Amygdala (tissue), 56 donors: ENCODE measurements at places on chromosomes 11 and 22.

- DNase-seq = no peak
Observed at GRCh38 chr11:73290536-73290935, 17.5 kb upstream of the ARHGEF17 start.

- DNase-seq = no peak
Observed at GRCh38 chr22:40401981-40402406, 31.6 kb downstream of the SGSM3 start.

GRCh38 chr11:63672936-63673539 is 1.9 kb upstream of the ATL3 start:
- no peak for DNase-seq

DNA sequence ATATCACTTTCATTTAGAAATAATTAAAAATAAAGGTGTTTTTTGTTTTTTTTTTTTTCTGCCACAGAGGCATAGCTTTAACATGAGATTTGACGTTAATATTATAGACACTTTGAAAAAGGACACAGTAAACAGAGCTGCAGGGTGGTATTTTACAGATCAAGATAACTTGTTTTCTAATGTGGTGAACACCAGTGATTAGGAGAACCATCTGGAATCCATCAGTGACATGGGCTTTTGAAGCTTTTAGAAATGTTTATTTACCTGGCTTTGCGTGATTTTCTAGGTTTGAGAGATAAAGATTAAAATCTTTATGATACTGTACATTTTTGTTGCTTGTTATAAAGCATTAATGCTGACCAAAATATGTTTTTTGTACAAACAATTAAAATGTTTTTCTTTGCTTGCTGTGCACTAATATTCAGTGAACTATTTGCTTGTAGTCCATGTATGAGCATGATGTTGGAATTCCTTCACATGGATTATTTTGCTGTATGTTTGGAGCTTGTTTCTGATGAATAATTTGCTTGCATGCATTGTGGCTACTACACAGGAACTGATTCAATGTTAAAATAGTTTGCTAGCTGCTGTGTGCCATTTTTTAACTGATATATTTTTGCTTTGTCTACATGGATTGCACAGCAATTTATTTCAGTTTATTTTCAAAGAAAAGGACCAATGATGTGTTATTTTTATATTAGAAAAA is 352.1 kb upstream of the NARS2 start:
- no peak for DNase-seq

DNA sequence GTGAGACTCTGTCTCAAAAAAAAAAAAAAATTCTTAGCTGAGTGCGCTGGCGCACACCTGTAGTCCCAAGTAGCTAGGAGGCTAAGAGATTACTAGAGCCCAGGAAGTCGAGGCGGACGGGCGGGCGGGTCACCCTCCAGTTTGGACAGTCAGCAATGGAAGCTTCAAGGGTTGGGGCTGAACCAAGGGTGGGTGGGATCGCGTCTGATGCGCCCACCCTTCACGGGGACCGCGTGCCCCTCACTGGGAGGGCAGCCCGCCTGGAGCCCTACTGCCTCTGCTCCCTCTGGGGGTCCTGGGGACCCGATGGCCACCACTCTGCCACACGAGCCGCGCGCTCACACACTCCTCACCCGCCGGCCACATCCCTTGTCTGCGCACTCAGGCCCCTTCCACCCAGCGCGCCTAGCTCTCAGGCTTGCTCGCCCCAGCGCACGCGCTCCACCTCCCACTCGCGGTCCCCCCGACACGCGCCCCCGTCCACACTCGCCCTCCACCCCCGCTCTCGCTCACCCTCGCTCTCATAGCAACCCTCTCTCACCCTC is 494 bp downstream of the CHID1 start:
- DNase-seq = no peak

DNA sequence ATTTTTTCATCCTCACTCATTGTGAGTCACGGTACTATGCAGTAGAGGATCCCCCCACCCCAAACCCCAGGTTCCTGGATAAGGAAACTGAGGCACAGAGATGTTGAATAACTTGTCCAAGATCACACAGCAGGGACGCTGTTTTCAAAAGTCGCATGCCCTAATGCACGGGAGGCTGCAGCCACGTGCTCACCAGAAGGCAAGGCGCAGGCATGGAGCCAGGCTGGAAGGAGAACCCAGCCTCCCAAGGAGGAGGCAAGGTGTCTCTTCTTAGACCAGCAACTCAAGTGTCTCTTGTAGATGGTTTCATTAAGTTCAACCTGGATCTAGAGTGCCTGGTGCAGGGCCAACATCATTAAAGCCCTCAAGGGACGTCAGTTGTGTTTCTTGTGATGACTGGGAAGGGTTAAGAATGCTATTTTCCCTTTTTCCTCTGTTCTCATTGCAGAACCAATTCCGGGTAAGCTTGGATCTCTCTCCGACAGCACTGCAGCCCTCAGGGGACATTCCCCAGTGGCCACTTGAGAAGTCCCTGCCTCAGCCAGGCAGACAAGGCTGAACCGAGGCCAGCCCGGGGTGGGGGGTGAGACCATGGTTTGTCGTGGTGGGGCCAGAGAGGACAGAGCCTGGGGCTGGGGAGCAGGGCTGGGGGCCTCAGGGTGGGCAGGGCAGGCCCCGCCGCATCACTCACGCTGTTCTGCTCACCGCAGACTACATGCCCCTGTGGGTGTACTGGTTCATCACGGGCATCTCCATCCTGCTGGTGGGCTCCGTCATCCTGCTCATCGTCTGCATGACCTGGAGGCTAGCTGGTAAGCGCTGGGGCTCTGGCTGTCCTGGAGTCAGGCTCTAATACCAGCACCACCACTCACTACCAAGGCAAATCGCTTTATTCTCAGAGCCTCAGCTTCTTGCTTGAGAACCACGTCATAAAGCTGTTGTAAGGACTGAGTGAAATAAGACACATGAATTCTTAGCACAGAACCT is 15.7 kb downstream of the TMEM121B start:
- no peak for DNase-seq

GRCh38 chr11:113715882-113716625 is 9.9 kb upstream of the TMPRSS5 start:
- peak; percentile 8 for DNase-seq

GRCh38 chr11:128480665-128481064 is 106.7 kb downstream of the ETS1 start:
- DNase-seq = no peak

GRCh38 chr11:105181521-105181920 is 42.0 kb upstream of the CARD18 start:
- no peak for DNase-seq

- no peak for DNase-seq
Observed at GRCh38 chr11:95267601-95268213, 36.7 kb upstream of the SESN3 start.

- no peak for DNase-seq
Observed at GRCh38 chr11:126997641-126998040, 2.9 kb downstream of the KIRREL3 start.

DNA sequence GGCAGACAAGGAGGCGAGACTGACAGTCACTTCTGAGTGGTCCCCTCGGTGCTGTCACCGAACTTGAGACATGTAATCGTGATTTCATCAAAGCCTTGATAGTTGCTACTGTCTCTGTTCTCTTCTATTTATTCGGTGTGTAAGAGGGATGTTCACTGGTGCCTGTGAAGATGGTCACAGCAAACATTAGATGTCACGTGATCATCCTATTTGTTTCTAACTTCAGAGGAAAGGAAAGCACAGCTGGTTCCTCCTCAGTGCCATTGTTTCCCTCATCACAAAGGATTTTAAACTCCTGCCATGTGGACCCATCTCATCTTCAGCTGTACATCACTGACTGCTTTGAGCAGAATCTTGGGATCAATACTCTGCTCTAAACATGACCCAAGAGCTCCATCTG is 73.1 kb upstream of the CLMP start:
- DNase-seq = no peak

GRCh38 chr11:112511271-112511670 is 250.6 kb upstream of the PLET1 start:
- DNase-seq = no peak

- no peak for DNase-seq
Observed at GRCh38 chr11:130278745-130279144, 36.0 kb downstream of the ZBTB44 start.

DNA sequence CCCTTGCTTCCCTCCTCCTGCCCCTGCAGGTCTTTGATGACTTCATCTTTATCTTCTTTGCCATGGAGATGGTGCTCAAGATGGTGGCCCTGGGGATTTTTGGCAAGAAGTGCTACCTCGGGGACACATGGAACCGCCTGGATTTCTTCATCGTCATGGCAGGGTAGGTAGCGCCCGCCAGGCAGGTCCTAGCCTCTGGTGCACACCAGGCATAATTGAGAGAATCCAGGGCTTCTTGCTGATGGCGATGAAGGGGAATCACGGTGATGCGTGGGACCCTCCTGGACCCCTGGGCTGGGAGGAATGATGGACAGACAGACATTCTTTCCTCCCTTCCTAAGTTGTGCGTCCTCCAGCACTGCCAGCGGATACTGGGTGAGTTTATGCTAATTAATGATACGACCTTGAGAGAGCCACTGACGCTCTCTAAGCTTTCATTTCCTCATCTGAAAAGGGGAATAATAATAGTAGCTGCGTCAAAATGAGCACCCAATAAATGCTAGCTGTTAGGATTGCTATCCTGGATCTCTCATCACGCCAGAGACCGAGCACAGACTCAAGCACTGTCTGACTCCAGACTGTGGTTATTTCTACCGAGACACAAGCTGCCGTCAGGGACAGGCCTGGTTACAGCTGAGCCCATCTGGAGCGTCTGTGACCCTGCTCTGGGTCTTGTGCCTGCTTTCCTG is 30.1 kb downstream of the CACNA1I start:
- DNase-seq = no peak

DNA sequence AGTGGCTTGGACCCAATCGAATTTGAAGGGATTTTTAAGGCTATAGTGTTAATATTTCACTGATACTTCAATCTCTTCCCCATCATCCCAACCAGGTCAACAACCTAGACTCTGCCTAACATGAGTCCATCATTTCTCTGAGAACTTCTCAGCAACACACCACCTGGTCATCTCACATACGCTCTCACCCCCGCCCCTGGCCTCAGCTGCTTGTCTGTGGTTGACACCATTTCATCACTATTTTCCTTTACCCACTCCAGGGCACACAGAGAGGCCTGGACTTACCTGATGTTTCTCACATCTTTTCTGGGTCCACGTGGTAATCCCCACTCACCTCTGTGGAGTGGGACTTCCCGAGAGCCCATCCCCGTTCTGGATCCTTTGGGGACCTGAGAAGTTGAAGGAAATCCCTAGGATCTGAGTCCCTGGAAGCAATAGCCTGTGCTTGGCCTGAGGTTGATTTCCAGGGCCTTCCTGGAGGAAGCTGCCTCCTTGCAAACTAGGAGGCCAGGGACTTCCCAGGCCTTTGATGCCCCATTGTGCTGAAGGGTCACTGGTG is 3.2 kb downstream of the P2RX3 start:
- no peak for DNase-seq

DNA sequence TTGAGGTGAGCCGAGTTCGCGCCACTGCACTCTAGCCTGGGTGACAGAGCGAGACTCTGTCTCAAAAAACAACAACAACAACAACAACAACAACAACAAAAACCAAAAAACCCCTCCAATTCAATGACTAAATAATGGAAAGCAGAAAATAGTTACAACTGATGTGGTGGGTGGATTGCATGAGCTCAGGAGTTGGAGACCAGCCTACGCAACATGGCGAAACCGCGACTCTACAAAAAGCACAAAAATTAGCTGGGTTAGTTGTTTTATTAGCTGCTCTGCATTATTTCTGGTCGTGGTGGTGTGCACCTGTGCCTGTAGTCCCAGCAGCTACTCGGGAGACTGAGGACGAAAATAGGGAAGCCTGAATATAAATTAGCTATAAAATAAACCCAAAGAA is 2.6 kb upstream of the PATL1 start:
- DNase-seq = no peak

DNA sequence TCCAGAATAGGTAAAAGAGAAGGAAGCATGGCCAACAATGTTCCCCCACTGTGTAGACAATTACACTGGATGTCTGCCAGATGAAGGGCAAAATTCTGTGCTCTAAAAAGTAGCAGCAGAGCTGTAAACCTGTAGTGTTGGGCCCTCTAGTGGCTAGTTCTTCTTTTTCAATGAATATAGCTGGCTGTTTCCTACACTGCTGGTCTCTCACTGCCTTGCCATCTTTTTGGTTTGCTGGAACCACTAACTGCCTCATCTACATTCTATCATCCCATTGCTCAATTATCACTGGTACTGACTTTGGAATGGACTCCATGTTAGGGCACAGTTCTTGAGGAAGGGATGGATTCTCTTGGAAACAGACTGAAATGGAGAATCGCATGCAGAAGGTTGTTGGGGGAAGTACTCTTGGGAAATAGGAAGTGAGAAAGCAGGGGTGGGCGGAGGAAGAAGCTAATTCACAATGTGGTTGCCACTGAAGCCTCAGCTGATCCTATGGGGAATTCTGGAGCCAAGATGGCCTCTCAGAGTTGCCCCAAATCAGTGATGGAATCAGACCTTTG is 17.9 kb downstream of the KCNE3 start:
- DNase-seq = no peak

DNA sequence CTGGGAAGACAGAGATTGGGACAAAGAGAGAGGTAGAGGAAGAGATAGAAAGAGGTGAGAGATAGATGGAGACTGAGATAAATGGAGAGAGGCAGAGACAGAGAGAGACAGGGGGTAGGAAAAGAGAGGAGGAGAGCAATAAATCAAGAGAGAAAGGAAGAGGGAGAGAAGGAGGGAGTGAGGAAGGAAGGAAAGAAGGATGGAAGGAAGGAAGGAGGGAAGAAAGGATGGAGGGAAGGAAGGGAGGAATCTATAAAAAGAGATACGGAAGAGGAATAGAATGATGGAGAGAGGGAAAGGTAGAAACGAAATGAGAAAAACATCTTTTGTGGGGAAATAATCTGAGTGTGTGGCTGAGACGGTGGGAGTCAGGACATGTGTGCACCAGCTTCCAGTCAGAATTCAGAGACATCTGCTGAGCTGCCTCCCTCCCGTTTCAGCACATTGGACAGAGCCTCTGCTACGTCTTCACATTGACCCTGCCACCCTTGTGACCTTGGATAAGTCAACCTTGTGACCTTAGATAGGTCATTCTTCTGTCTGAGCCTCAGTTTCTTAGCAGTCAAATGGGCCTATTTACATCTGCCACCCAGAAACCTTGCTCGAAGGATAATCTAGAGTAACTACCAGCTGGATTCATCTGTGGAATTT is 417.8 kb downstream of the MIAT start:
- DNase-seq = no peak

GRCh38 chr11:132743601-132744000 is 788.7 kb downstream of the OPCML start:
- no peak for DNase-seq
